CD4-positive, alpha-beta T cell treated with Interleukin-2 at 100 ng/mL for 4 hours (primary cell): ENCODE measurements at places on chromosomes 3 and 15.

- DNase-seq, result no peak
Observed at GRCh38 chr3:39542588-39542988, 75.1 kb downstream of the MOBP start.

- DNase-seq, result no peak
Observed at GRCh38 chr3:10915376-10915775, 77.2 kb upstream of the SLC6A1 start.

- DNase-seq, result no peak
Observed at GRCh38 chr3:112530573-112530972, 31.2 kb downstream of the ATG3 start.

DNA sequence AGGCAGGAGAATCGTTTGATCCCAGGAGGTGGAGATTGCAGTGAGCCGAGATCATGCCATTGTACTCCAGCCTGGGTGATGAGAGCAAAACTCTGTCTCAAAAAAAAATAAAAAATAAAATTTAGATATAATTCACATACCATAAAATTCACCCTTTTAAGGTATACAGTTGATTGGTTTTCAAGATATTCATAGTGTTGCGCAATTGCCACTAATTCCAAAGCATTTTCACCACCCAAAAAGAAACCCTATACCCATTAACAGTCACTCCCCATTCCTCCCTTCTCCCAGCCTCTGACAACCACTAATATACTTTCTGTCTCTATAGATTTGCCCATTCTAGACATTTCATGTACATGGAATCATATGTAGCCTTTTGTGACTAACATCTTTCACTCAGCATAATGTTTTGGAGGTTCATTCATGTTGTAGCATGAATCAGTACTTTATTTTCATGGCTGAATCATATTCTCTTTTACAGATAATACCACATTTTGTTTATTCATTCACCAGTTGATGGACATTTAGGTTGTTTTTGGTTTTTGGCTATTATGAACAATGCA, 116.7 kb downstream of the RASA2 start:
- no peak for DNase-seq

- no peak for DNase-seq
Observed at GRCh38 chr3:127790882-127791183, 31.5 kb downstream of the MGLL start.

DNA sequence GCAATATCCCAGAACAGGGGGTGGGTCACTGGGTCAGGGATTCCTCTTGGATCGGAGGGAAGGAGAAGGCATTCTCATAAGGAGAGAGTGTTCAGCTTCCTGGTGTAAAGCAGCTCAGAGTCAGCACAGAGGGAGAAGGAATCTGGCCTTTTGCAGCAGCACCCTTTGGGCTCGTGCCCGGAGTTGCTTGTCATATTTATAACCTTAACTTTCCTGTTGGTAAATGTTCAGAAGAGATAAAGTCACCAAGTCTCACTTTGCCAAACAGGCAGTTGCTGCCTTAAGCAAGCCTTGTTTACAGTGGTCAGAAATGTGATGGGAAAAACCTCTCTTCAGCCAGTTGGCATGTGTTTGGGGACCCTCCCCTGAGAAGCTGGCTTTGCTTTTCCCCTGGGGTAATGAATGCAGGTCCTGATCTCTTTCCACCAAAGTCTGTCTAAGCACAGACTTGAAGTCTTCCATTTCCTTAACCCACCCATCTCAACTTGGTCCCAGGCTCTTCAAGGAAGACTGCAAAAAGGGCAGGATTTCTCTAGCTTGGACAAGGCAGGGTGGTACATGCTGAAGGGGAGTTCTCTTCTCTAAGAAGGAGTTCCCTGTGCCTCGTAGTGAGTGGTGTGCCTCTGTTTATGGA, 206.9 kb upstream of the BHLHE40 start:
- DNase-seq, result no peak

DNA sequence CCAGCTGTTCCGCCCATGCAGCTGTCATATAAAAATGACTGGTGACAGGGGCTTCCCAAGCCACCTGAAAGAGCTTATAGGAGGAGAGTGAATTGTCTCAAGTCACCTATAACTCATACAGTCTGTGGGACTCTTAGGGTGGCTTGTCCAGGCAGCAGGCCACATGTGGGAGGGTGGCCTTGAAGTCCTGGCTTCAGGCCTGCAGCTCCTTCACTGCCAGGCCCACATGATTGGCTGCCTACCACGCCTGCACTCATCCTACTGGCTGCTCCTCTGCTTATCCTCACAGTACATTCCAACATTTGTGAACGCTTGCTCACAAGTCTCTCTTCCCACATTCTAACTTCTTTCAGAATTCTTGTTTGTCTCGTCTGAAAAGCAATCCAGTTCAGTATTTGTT, 41.1 kb upstream of the TIPARP start:
- no peak for DNase-seq

- DNase-seq, result no peak
Observed at GRCh38 chr15:71329041-71329440, 213.8 kb downstream of the THSD4 start.

GRCh38 chr3:4147556-4148118, 155.5 kb upstream of the SETMAR start:
- DNase-seq, result no peak

DNA sequence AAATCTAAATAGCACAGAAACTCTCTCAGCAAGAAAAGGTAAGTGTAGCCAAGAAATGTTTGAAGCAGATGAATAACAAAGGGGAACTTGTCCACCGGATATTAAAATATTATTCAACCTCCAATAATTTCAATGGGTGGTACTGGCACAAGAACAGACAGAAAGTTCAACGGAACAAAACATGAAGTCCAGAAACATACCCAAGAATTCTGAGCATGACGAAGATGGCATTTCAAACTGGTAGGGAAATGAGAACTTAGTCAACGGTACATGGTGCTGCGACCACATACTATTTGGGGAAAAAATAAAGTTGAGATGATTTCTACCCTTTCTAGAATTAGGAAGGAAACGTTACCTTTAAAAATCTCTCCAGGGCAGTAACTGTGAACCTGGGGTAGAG, 5.5 kb downstream of the CHSY1 start:
- DNase-seq, result no peak

DNA sequence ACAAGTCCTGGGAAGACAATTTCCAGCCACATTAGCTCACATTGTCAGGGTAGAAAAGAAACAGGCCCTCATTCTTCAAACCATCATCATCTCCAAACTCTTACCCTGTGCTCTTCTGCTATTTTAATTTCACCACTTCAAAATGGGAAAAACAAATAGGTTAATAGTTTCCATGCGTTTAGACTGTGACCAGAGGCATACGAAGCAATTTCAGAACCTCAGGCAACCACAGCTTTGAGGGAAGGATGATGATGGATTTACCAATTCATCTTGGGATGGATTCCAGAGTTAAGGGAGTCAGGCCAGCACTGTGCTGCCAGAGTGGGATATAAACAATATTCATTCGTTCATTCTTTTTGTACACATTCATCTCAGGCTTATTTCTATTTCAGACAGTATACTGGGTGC, 307.8 kb upstream of the TPRG1 start:
- DNase-seq, result no peak
